Muscle of back (tissue), 13 donors: ENCODE measurements at places on chromosomes 1 and 21.

DNA sequence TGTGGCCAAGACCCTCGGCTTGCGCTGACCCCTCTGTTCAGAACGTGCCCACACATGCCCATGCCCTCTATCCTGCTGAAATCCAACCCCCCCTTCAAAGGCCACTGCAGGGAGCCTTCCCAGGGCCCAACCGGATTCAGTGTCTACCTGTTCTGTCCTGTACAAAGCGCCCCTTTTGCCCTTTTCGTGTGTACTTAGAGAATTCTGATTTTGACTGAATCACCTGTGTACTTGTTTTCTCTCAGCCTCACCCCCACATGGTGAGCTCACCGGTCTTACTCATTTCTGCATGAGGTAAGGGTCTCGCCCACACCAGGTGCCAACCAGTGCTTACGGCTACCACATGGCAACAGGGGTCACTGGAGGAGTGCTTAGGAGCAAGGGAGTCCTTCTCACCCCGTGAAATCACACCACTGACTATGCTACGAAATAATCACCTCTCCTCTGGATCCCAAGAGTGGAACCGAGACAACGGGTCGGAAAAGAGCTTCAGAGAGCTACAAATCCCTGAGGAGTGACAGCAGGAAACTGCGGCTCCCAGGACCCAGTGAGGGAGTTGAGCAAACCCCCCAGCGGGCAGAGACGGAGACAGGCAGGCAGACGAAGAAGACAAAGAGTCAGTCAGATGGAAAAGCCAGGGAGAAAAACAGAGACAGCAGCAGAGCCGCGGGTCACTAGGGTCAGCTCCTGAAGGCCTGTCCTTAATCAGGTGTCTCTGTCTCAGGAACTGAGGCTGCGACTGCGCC is 2.1 kb upstream of the S100A2 start:
- no peak for DNase-seq

DNA sequence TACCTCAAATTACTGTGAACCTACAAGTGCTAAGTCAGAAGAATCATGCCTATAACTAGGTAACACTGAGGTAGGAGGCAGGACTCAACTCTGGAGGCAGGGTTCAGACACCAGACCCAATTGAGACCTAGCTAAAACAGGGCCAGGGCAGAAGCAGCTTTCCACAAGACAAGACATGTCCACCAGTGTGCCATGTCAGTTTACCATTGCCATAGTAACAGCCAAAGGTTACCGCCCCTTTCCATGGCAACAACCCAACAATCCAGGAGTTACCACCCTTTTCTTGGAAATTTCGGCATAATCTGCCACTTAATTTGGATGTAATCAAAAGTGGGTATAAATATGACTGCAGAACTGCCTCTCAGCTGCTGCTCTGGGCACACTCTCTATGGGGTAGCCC is 432.3 kb downstream of the DPYD start:
- DNase-seq: no peak

GRCh38 chr1:38662126-38662525 is 197.4 kb downstream of the RRAGC start:
- DNase-seq: no peak

DNA sequence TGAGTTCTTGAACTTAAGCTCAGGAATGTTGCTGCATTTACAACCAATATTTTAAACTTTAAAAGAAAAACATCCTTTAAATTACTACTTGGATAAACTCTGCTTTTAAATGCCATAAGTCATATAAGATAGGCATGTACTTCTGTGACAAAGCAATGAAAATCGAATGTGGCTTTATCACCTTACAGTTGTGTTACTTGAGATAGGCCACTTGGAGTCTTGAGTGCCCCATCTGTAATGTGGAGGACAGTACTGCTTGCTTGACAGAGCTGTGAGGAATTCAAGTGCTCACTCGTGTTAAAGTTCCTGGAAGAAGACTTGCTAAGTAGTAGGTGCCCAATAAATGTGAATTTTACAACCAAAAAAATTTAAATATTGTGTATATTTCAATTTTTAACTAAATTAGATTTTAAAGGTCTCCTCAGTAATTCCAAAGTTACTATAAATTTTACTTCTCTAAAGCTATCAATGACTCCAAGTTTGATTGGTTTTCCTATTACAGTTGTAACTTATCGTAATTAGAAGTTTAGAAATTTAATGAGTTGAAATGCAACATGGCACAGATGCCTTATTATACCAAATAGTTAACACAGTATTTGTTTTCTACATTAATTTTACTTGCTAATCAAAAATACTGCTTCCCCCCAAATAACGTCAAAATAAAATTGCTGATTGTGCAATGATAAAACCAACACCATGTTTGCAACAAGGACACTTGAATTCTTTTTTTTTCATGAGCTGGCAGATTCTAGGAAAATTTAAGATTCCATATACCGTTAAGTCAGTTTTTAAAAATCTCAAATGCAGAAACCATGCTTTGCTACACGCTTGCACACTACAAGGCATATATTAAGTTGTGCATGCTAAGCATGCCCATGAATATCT is 21.8 kb downstream of the PSMB2 start:
- no peak for DNase-seq

DNA sequence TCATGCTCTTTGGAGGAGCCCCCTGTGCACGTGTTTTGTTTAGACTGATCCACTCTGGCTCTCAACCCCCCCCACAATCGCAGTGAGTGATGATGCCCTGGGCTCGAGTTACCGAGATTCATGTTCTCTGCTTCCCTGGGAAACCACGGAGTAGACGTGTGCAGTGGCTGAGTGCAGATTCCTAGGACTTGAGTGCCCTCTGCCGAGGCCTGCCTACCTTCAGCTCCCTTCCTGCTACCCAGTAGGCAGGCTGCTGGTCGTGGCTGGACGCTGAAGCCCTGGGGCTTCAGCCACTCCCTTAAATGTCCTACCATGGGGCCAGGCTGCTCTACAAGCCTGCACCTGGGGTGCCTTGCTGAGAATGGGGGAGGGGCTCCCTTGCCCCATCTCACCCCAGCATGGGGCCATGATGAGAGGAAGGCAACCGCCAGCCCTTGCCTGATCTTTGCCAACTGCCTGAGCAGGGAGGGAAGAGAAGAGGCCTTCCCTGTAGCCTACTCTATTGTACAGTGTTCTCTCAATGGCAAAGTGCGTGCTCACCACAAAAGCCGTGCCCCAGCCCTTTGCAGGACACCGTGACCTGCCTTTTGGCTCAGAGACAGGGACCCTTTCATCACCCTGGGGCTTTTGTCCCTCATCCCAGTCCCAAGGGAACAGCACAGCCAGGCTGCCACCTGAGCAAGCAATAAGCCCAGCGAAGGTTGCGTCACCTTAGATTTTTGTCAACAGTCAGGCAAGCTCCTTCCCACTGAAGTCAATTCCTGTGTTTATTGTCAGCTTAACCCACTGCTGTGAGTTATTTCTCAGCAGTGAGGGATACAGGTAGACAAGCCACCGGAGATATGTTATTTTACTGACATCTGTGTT is 4.1 kb upstream of the GRIK3 start:
- DNase-seq: no peak

- no peak for DNase-seq
Observed at GRCh38 chr21:26061437-26061836, 109.1 kb downstream of the APP start.

- DNase-seq: peak; percentile 67
Observed at GRCh38 chr1:111656086-111657017, 36.8 kb downstream of the RAP1A start.

DNA sequence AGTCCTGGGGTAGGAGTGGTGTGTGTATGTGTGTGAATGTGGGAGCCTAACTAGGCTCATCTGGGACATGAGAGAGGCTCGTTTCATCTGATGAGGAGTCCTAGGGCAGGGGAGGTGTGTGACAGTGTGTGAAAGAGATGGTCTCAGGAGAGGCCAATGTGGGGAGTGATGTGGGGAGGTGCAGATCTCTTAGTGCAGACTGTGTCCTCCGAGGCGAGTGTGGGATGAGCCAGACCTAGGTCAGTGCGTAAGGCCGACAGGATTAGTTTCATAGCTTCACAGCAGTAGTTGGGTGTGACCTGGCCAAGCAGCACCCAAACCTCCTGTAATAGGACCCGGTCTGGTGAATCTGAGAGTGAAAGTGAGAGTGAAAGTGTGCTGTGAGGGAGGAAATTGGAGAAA is 94.7 kb downstream of the LIPI start:
- DNase-seq: no peak

GRCh38 chr1:208614610-208615009 is 370.4 kb upstream of the PLXNA2 start:
- DNase-seq: no peak

DNA sequence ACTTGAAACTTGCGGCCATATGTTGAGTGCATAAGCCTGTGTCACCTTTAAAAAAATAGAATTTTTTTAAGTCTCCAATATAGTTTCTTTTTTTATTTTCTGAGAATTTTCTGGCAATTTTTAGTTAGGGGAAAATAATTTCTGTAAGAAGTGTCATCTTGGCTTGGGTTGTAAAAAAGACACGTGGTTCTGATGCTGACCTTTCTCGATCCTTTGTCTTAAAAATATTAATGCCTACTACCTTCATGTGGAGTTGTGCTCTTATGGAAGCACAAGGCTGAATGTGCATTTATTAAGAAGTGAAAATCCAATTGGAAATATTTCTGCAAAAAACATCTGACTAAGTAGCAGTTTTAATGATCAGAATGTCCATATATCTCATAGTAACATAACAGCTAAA is 3.5 kb downstream of the ELAVL4 start:
- DNase-seq: no peak

GRCh38 chr21:25607151-25608043 is at the start of gene MRPL39:
Gene MRPL39, minus strand, starts transcription at chr21:25607481. Its CDS starts 6 bp downstream, at chr21:25607475.
- peak; percentile 86 for DNase-seq

DNA sequence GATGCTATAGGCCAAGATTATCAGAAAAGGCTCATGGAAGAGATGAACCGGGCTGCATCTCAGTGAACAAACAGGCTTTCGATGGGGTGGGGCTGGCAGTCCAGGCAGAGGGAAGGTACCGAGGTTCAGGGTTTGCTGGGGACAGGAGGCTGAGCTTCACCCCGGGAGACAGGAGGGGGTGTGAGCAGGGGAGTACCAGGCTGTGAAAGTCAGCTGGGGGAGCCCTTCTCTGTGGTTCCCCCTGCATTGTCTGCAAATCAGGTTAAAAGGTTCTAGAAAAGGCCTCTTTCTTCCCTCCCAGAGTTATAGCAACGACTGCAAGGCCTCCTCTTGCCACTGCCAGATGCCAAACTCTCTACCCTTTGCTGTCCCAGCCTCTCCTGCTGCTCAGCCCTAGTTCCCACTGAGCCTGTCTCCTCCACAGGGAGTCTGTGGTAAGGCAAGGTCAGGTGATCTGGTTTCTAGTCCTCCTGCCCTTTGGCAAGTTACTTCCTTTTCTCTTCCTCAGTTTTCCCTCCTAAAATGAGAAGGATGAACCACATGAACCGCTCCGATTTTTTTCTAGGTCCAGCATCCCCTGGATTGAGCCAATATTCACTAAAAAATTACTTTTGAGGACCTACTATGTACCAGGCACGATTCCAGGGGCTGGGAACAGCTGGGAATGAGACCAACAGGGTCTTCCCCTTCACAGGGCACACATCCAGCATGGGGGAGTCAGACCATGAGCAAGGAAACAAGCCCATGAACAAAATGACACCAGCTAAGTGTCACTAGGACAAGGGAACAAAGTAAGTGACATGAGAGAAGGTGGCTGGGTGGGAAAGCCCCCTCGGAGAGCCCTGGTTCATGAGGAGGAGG is 7.2 kb downstream of the LAD1 start:
- DNase-seq: no peak

GRCh38 chr1:221718381-221719277 is 23.3 kb downstream of the DUSP10 start:
- no peak for DNase-seq

DNA sequence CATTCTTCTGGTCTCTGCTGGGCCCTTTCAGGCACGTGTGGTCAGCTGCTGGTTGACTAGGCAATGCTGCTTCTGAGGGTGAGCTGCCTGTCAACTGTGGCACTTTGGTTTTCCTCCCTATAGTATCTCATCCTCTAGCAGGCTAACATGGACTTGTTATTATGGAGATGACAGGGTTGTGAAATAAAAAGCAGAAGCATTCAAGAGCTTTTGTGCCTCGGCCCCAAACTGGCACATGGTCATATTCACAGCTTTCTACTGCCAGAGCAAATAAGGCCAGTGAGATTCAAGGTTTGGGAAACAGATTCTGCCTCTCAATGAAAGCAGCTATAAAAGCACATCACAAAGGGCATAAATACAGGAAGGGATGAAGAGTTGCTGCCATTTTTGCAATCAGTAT is 1.6 kb upstream of the ZNF124 start:
- DNase-seq: no peak

DNA sequence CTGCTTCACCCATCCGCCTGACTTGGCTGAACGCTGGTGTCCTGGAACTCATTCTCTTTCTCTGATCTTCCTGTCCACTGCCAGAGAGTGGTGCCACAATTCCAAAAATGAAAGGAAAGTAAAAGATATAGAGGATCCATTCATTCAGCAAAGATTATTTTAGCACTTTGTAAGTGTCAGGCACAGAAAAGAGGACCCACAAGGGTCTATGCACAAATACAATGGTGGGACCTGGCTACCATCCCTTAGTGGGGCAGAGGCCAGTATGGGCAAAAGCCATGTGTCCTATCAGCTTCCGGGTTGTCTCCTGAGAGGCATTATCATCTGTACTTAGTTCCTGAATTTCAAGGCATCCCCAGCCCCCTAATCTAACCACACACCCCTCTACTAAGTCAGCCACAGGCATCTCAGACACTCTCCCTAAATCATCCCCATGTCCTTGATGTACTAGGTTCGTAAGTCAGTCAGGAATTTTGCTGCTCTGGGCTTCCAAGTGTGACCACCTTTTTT is 19.0 kb downstream of the SSR2 start:
- DNase-seq: peak; percentile 21

DNA sequence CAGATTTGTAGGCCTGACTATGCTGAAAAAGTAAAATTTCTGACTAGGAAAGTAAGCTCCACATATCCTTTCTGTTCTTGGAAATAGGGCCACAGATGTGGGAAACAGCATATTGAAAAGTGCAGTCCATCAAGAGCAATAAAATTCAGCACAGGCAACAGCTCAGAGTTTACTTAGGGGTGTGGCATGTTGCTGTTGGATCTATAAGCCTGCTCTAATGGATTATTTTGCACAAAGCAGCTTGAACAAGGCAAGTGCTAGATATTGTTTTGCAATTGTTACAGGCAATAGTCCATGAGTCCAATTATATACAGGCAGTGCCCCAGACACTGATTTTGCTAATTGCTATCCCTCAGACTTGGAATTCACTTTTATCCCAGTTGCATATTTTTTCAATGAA is 289.8 kb upstream of the SNX7 start:
- no peak for DNase-seq

DNA sequence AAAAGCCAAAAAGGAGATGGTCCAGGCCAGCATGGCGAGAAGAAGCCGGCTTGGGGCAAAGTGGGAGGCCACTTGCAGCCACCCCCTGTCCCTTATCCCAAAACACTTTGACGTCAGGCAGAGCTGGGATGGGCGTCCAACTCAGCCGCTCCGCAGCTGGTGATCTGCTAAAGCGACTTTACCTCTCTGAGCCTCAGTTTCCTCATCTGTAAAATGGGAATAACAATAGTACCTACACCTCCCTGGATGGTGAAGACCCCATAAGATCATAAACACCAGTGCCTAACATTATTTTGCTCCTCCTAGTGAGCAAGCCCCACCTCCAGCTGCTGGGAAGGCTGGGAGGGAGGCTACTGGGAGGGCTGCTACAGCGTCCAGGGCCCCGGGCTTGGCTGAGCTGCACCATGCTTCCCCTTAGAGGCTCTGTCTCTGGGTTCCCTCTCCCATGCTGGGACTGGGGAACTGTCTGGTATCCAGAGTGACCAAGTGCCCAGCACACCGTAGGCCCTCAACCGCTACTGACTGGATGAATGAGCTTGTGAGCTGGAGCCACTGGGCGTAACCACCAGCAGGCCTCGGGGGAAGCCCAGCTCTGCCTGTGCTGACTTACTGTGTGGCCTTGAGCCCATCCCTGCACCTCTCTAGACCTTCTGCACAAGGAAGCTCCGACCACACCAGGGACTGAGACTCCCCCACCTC is 18.3 kb downstream of the IFFO2 start:
- no peak for DNase-seq
